ENCODE measurements at places on chromosomes 6 and 20.
A peak's percentile ranks its signal among the peaks of the same experiment; 100 is the strongest.

- peak; percentile 48 for DNase-seq
Observed at GRCh38 chr6:26156850-26157250, 69.6 kb downstream of the HFE start.

DNA sequence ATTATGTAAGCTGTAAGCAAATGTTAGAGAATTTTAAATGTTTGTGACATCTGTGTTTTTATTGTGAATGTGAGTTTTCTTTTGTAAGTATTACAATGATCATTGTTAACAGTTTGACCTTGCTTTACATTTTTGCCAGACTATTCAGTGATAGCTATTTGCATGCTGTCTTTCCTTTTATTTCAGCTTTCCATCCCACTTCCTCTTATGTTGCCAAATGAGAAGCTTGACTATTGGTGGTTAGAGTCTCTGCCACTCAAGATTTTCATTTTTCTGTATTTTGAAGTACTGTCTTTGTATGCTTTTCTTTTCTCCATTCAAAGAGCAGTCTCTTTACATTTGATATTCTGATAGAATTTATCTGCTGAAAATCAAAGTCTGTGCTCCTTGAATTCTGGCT, 104.1 kb downstream of the PRIM2 start:
- DNase-seq = no peak

- no peak for DNase-seq
Observed at GRCh38 chr6:131226459-131227157, 91.3 kb downstream of the AKAP7 start.

GRCh38 chr6:165805636-165806035, 142.6 kb upstream of the PDE10A start:
- no peak for DNase-seq

- DNase-seq = no peak
Observed at GRCh38 chr20:60214901-60215815, 256.9 kb downstream of the CDH26 start.

GRCh38 chr6:403659-404655, 12.4 kb downstream of the IRF4 start:
- no peak for DNase-seq

DNA sequence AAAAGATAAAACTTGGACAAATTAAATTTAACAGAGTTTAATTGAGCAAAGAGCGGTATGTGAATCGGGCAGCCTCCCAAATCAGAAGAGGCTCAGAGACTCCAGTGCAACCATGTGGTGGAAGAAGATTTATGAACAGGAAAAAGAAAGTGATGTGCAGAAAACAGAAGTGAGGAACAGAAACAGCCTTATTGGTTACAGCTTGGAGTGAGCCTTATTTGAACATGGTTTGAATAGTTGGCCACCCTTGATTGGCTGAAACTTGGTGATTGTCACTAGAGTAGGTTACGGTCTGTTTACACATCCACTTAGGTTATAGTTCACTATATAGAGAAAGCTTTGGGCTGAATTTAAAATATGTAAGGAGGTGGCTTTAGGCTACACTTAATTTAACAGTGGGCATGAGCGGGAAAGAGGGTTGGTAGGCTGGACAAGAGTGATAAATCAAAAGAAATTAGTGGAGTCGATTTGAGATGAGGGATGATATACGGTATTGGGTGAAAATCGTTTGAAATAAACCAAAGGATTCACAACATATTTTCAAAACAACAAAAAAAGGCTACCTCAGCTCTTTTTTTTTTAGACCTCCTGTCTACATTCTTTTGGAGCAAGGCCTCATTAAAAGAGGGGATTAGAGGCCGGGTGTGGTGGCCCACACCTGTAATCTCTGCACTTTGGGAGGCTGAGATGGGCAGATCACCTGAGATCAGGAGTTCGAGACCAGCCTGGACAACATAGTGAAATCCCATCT, 84.3 kb upstream of the PREP start:
- DNase-seq = no peak

- DNase-seq = no peak
Observed at GRCh38 chr20:64044484-64045247, 4.8 kb downstream of the SOX18 start.

GRCh38 chr6:161561908-161562307, 288.0 kb upstream of the AGPAT4 start:
- DNase-seq = no peak

- DNase-seq = no peak
Observed at GRCh38 chr6:47650553-47651432, 47.6 kb upstream of the ADGRF4 start.

DNA sequence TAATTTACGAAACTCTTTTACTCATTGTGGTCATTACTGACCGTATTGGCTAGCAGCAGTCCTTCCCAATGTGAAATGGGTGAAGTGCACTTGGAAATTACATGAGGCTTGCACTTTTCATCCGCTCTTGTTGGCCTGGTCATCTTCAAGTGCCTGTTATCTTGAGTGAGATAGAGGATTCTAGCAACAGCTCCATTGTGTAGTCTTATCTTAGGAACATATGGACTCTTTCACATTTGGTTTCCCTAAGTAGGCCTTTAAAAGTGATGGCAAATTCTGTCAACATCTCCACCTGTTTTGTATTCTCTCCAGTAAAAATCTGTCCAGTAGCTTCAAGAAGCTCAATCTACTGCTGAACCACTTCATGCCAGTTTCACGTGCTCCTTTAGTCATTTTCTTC, 114.8 kb upstream of the MARCKS start:
- no peak for DNase-seq

GRCh38 chr6:41573985-41574384, 27.8 kb downstream of the FOXP4 start:
- DNase-seq = no peak

DNA sequence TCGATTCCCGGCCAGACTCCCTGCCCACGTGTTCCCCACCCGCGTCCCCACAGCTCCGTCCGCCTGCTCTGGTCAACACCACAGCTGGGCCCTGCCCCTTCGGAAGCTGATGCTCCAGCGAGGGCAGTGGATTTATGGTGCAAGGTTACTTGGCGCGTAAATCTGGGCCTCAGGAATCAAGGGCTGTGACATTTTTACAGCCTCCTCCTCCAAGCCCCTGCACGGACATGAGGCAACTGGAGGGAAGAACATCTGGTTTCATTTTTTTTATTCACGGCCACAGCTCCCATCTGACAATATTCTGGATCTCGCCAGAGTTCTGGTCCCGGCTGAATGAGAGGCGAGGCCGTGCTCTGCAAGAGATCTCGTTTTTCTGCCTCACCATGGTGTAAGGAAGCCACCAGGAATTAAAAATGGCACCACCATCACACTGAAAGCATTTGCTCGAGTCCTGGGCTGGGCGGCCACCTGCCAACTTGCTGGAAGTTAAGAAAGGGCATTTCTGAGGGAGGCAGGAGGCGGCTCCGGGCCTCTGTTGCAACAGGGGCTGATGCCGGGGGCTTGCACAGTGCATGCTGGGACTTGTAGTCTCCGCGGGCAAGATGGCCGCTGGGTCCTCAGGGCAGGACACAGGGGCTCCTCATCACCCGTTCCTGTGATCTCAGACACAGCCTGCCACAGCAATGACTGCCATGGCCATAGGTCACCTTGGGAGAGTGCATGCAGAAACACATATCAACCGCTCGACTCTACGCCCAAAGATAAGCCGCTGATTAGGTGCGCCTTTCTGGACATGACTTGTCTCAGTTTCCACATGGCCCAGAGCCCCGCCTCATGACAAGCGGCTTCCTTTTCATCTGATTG, 148.5 kb downstream of the LY86 start:
- no peak for DNase-seq

- no peak for DNase-seq
Observed at GRCh38 chr20:54123587-54124180, 50.1 kb downstream of the CYP24A1 start.

Measured in head of caudate nucleus (tissue), 42 donors.